Lung (tissue), 17 donors: ENCODE measurements at places on chromosomes 5 and 9.

- no peak overlapping the region for H3K4me3 ChIP-seq
- no peaks in the 10 kb centered on the region for H3K36me3 ChIP-seq
- no peak overlapping the region for H3K27ac ChIP-seq
Observed at GRCh38 chr5:149887622-149888183, 56.9 kb downstream of the PDE6A start.

DNA sequence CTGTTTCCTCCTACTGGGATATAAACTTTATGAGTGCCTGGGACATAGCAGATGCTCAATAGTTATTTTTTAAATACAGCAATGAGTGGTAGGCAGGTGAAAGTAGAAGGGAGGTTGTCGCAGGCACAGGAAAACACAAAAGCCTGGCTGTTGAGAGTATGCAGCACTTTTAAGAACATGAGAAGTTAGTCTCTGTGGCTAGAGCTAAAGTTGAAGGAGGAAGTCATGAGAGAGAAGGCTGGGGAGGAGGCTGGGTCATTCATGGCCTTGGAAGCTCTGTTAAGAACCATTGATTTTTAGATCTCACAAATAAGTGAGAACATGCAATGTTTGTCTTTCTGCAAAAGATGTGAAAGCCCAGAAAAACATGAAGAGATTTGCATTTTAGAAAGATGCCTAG lies 126.7 kb downstream of the PRKACG start:
- H3K27ac ChIP-seq, result no peak overlapping the region
- H3K4me1 ChIP-seq, result no peaks in the 10 kb centered on the region
- H3K4me3 ChIP-seq, result no peak overlapping the region
- no peaks in the 10 kb centered on the region for H3K36me3 ChIP-seq
- no peak for DNase-seq
- no peaks in the 10 kb centered on the region for H3K27me3 ChIP-seq

DNA sequence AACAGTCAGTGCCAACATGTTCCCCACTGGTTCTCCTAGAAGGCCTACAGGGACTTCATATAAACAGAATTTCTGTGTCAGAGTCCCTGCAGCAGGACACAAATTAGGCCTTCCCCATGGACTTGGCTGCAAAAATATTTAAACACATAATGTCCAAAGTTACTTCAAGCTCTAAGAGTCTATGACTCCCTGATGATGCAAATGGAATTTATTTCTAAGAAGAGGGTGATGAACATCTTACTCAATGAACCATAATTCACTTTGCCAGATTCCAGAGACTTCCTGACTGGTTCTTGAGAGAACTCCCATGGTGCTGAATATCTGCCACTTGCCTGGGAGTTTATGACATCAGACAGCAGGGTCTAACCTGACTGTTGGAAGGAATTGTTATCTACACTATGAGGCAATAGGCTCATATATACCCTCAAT lies 32.7 kb upstream of the ADRA1B start:
- DNase-seq, result no peak
- H3K27me3 ChIP-seq, result no peaks in the 10 kb centered on the region
- no peak overlapping the region for H3K27ac ChIP-seq
- no peak overlapping the region for H3K4me3 ChIP-seq
- no peaks in the 10 kb centered on the region for H3K36me3 ChIP-seq

- H3K36me3 ChIP-seq, result no peaks in the 10 kb centered on the region
- no peak overlapping the region for H3K27ac ChIP-seq
- H3K27me3 ChIP-seq, result peaks cover 32% of the 10 kb centered on the region
- DNase-seq, result no peak
- H3K4me1 ChIP-seq, result no peaks in the 10 kb centered on the region
Observed at GRCh38 chr9:217950-218349, 3.3 kb downstream of the DOCK8 start.

GRCh38 chr5:127040796-127041520 lies 10.6 kb upstream of the MARCHF3 start:
- no peaks in the 10 kb centered on the region for H3K36me3 ChIP-seq
- no peak for DNase-seq
- no peaks in the 10 kb centered on the region for H3K27me3 ChIP-seq
- H3K27ac ChIP-seq, result no peak overlapping the region

DNA sequence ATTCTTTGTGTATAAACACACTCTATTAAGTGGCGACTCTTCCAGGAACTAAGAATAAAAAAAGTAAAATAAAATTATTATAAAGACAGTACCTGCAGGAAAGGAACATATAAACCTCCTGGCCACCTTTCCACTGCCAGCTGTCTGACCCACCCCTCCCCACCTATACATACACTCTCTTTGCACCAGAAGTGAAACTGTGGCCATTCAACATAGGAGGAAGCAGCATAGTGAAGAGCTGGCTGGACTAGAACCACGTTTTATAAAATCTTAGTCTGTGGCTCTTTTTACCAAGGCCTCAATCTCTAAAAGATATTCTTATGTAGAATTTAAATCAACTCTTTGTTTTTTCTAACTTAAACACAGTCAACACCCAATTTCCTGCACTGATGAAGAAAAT lies 289.6 kb downstream of the GABRB2 start:
- H3K36me3 ChIP-seq, result no peaks in the 10 kb centered on the region
- H3K4me1 ChIP-seq, result no peaks in the 10 kb centered on the region
- no peak overlapping the region for H3K27ac ChIP-seq
- DNase-seq, result no peak

GRCh38 chr9:4786599-4786998 lies 6.1 kb upstream of the RCL1 start:
- H3K27ac ChIP-seq, result no peak overlapping the region
- H3K27me3 ChIP-seq, result no peaks in the 10 kb centered on the region
- no peak overlapping the region for H3K4me3 ChIP-seq

DNA sequence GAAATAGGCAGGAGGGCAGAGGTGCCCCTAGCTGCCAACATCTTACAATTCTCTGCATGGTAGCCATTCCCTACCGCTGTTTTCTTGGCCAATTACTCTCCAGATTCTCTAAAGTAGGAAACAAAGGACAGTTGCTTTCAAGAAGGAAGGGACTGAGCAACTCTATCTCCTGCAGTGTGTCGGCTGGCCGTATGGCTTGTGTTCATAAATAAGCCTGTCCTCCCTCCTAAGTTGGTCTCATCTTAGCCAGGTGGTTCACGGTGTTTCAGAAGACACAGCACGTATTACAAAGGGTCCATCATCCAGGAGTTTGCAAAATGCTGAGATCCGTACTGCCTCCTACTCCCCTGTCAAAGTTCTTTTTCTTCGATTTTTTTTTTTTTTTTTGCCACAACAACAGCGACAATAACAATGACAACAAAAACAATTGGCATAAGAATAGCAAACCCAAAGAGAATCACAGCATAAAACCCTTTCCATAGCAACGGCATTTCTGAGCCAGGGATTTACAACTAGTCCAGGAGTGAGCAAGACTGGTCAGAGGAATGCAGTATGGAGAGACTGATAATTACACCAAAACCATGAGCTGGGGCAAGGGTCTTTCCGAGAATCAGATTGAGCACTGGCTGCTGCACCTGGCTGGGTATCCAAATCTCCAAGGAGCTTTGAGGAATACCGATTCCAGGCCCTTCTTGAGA lies 212.8 kb downstream of the SLIT3 start:
- DNase-seq, result no peak
- H3K4me3 ChIP-seq, result no peak overlapping the region
- H3K27me3 ChIP-seq, result no peaks in the 10 kb centered on the region
- H3K4me1 ChIP-seq, result peaks cover 2% of the 10 kb centered on the region
- no peaks in the 10 kb centered on the region for H3K36me3 ChIP-seq

DNA sequence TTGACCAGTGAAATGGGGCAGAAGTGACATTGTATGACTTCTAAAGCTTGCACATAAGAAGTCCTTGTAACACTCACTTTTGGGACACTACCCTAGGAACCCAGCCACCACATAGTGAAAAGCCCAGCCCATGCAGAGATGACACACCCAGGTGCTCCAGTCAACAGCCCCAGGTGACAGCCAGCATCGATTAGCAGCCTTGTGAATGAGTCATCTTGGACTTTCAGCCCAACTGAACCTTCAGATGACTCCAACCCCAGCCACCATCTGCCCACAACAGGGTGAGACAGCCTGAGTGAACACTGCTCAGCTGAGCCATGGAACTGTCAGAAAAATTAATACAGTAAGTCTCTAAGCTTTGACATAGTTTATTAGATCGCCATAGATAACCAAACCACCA lies 458.6 kb downstream of the ZSWIM6 start:
- no peak overlapping the region for H3K4me3 ChIP-seq
- no peaks in the 10 kb centered on the region for H3K4me1 ChIP-seq
- no peaks in the 10 kb centered on the region for H3K36me3 ChIP-seq
- DNase-seq, result no peak

GRCh38 chr9:96491079-96491879 lies 41.3 kb downstream of the HABP4 start:
- peak overlapping the region; percentile 70 for H3K27ac ChIP-seq
- peaks cover 2% of the 10 kb centered on the region for H3K36me3 ChIP-seq
- H3K4me1 ChIP-seq, result peaks cover 8% of the 10 kb centered on the region
- H3K27me3 ChIP-seq, result no peaks in the 10 kb centered on the region
- peak; percentile 86 for DNase-seq

DNA sequence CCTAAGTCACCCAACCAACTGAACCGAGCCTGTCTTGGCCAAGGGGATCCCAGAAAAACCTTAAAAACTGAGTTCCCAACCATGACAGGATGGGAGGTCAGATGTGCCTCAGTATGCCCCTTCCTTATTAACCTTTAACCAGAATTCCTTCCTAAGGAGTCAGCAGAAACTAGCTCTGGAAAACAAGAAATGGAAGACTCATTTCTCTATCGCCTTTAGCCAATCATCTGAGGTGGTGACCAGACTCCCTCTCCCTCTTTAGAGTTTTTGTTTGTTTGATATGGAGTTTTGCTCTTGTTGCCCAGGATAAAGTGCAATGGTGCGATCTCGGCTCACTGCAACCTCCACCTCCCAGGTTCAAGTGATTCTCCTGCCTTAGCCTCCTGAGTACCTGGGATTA lies 37.5 kb downstream of the SLC28A3 start:
- H3K27me3 ChIP-seq, result no peaks in the 10 kb centered on the region
- H3K4me1 ChIP-seq, result no peaks in the 10 kb centered on the region
- no peak for DNase-seq
- no peak overlapping the region for H3K4me3 ChIP-seq
- no peaks in the 10 kb centered on the region for H3K36me3 ChIP-seq

DNA sequence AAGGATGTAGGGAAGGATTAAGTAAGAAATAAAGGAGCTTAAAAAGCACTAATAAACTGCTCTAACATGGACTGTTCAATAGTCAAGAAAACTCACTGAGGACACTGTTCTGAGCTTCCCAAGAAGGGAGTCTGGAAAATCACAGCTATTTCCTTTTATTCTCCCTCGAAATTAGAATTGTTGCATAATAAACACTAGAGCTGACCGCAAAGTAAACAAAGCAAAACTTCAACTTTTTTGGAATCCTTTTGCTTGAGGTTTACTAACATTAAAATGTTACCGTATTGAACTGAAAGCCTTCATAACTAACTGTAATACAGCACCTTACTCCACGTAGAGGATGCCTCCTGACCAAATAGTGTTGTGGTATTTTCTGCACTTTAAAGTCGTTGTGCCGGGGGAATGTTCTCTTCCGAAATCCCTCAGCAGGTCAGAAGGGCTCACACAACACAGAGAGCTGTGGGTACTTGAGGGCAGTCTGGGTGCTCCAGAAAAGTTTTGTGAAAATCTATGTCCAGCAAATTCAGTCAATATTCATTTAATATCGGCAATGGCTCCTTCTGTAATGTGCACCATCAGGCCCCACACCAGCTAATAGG lies 59.2 kb downstream of the TTLL11 start:
- no peaks in the 10 kb centered on the region for H3K4me1 ChIP-seq
- DNase-seq, result no peak
- no peaks in the 10 kb centered on the region for H3K27me3 ChIP-seq
- H3K4me3 ChIP-seq, result no peak overlapping the region

DNA sequence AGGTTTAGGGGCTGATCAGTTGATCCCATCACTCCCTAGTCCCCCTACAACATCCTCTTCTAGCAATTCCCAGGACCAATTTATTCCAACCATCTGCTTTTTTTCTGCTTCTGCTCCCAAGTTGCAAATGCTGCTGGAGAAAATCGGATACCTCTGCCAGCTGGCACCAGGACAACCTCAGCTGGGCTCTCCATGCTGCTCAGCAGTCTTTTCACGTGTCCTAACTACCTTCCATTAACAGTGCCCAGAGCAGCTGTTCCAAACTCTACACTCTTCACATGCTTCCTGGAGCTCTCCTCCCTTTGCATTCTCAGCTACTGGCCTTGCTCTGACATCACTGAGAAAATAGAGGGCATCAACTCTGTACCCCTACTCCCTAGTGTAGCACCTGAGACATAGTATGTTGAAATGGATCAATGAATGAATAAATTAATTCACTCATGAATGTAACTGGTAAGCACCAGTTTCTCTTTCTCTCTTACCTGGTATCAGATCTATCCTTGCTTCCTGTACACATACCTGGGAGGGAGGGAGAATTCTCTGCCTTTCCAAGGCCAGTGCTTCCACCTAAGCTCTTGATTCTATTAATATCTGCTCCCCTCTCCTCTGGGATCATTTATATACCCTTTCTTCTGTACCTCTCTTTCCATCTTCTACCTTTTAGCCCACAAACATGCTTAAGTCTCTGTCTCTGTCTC lies 191.0 kb downstream of the RAB3C start:
- no peaks in the 10 kb centered on the region for H3K27me3 ChIP-seq
- no peaks in the 10 kb centered on the region for H3K36me3 ChIP-seq
- no peak overlapping the region for H3K4me3 ChIP-seq
- no peaks in the 10 kb centered on the region for H3K4me1 ChIP-seq

- no peak overlapping the region for H3K4me3 ChIP-seq
- no peaks in the 10 kb centered on the region for H3K4me1 ChIP-seq
- DNase-seq, result no peak
- H3K27ac ChIP-seq, result no peak overlapping the region
Observed at GRCh38 chr9:119701651-119702050, 332.4 kb upstream of the BRINP1 start.

- no peak overlapping the region for H3K27ac ChIP-seq
- no peak for DNase-seq
- no peak overlapping the region for H3K4me3 ChIP-seq
- H3K36me3 ChIP-seq, result peaks cover 25% of the 10 kb centered on the region
Observed at GRCh38 chr9:130626249-130626996, 38.0 kb upstream of the PRDM12 start.

GRCh38 chr9:124659099-124659659 lies 111.9 kb downstream of the NR6A1 start:
- no peaks in the 10 kb centered on the region for H3K36me3 ChIP-seq
- peak overlapping the region; percentile 50 for H3K4me3 ChIP-seq
- peak; percentile 94 for DNase-seq
- peak overlapping the region; percentile 89 for H3K27ac ChIP-seq

DNA sequence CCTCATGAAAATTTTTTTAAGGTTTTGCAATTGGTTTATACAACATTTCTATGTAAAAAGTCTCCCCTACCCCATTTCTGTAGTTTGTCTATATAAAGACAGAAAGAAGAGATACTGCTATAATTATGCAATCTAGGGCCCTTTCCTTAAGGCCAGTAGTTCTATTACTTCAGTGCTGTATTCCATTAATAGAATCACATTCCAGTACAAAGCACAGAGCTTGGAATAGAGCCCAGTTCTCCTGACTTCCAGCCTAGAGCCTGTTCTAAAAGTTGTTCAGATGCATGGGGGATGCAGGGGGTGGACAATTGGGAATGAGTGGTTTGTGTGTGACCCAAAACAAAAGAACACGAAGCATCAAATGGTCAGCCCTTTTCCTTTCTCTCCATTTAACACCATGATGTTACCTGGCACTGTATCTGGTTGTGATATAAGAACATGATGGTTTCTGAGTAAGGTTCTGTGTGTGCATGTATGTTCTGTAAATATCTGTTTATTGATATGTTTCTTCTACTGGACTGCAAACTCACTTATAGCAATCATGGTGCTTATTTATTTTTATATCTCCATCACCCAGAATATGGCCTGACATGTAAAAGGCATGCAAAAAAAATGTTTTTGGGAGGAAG lies 8.2 kb upstream of the GRAMD2B start:
- peaks cover 6% of the 10 kb centered on the region for H3K4me1 ChIP-seq
- DNase-seq, result peak; percentile 78
- no peaks in the 10 kb centered on the region for H3K27me3 ChIP-seq
- no peaks in the 10 kb centered on the region for H3K36me3 ChIP-seq
- peak overlapping the region; percentile 60 for H3K27ac ChIP-seq
